ENCODE measurements at places on chromosomes 16 and 17.
A peak's percentile ranks its signal among the peaks of the same experiment; 100 is the strongest.

DNA sequence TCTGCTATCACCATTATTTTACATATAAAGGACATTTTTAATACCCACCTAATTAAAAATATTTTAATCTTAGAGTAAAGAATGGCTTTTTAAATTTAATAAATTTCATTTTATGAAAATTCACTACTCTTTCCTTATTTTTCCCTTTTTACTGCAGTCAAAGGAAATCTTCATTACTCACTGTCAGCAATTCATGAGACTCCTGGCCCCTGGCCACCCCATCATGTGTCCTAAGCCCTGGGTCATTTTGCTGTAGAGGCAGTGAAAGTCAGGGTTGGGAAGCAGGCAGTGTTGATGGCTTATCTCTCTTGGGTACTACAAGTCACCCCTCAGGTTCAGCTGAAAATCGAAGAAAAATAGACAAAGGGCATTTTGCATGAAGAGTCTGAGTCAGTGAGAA is 468.6 kb upstream of the CCL2 start:
- DNase-seq = no peak

GRCh38 chr17:3506054-3506453 is 30.3 kb downstream of the ASPA start:
- no peak for DNase-seq

- no peak for DNase-seq
These were observed 53.4 kb downstream of the GAS7 start for GRCh38 chr17:10144982-10145381.

DNA sequence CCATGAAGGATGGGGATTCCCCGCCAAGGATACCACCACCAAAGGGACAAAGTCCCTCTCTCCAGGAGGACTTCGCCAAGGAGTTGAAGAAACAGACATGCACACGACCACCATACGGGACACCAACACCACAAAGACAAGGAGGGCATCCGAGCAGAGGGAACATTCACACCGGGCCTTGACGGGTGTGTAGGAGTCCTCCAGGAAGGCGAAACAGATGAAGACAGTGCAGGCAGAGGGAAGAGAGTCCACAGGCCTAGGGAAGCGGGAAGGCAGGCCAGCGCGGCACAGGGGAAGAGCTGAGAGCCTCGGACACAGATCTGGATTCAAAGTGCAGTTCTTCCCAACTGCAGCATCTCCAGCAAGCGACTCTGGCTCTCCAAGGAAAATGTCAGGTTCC is 10.8 kb downstream of the COTL1 start:
- no peak for DNase-seq

- no peak for DNase-seq
These were observed 48.3 kb upstream of the C17orf78 start for GRCh38 chr17:37327341-37328090.

- peak; percentile 50 for DNase-seq
These were observed 50.3 kb downstream of the KSR1 start for GRCh38 chr17:27506348-27507218.

DNA sequence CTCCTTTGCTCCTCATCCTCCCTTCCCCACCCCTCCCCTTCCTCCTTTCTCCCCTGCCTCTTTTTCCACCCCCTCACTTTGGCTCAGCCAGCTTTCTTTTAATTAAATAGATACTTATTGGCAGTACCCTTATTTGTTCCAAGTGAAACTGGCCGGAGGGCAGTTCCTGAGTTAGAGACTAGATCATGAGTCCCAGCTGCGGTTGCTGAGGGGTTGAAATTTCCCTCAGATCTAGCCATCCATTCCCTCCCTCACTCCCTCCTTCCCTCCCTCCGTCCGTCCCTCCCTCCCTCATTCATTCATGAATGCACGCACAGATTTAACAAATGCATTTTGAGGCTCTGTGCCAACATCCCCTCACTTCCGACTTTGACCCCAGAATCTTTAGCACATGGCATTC is 519.2 kb upstream of the EEF2KMT start:
- DNase-seq = no peak

DNA sequence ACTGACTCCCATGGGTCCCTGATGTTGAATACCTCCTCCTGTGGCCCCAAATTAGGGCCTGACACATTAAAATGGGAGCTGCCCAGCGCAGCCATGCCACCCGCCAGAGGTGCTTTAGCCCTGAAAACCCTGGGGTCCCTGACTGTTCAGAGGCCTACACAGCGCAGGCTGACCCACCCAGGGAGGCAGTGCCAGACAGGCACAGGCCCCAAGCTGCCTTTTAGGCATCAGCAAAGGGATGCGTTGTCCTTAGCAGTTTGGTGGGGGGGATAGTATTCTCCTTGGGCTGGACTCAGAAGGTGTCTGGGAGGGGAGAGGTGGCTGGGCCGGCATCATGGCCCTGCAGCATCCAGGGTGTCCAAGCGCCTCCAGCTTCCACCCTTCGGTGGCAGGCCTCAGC is 1.4 kb downstream of the RAPGEFL1 start:
- DNase-seq = no peak

DNA sequence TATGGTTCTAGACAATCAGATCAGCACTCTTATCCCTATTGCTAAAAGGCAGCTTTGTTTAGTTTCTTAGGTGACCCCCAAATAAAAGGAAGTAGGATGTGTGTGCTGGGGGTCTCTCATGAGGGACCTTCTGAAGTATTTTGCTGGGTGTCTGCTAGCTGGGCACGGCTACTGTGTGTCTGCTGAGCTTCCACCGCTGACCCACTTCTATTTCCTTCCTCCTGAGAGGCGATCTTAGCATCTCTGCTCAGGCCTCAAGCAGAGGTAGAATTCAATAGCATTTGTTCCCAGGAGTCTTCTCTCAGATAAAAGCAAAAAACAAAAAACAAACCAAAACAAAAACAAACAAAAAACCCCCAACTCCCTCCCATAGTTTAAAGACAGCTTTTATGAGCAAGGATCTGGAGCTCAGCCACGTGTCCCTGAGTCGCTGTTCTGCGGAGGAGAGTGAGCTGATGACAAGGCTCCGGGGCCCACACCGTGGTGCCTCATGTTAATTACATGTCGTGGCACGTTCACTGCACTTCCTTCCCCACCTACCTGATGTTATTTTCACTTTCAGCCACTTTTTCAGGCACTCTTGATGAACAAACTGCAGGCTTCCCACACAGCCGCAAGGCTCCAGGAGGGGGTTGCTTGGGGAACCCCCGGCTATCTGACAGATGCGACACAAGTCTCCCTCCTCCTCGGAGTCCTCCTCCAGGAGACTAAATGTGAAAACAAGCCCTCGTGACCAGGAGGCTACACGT is 83.5 kb downstream of the MARCHF10 start:
- DNase-seq = no peak

DNA sequence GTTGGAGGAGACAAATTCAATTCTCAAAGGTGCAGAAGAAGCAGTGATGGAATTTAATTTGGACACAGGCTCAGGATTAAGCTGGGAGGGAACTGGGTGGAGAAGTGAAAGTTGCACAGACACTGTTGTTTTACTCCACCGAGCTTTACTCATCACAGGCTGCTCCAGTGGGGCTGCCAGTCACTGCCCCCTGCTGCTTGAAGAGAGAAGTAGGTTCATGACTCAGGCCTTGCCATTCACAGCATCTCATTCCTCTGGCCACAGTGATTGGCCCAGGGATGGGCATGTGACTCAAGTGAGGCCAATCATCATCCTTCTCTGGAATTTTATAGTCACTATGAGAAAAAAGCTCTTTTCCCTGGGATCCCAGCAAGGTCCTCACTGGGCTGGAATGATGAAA is 11.8 kb downstream of the GNAO1 start:
- peak; percentile 75 for DNase-seq

DNA sequence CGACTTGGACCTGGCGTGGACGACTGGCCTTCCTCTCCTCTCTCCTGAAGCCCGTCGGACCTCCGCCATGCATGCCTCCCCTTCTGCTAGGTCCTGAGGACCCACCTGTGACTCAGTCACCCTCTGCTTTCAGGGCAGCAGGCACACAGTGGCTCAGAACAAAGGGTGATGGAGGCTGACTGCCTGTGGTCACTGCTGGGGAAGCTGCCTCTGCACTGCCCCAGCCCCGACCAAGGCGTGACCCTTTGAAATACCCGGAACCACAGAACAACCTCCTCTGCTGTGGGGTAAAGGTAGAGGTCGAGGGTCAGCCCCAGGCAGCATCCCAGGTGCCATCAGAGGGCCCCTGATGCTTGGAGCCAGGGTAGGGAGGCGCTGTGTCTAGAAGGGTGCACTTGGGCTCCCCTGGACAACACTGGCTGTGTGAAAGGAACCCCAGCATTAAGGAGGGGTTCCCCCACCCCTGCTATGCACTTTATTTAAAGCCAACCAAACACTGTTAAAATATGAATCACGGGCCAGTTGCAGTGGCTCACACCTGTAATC is 12.5 kb upstream of the SLC4A1 start:
- no peak for DNase-seq

DNA sequence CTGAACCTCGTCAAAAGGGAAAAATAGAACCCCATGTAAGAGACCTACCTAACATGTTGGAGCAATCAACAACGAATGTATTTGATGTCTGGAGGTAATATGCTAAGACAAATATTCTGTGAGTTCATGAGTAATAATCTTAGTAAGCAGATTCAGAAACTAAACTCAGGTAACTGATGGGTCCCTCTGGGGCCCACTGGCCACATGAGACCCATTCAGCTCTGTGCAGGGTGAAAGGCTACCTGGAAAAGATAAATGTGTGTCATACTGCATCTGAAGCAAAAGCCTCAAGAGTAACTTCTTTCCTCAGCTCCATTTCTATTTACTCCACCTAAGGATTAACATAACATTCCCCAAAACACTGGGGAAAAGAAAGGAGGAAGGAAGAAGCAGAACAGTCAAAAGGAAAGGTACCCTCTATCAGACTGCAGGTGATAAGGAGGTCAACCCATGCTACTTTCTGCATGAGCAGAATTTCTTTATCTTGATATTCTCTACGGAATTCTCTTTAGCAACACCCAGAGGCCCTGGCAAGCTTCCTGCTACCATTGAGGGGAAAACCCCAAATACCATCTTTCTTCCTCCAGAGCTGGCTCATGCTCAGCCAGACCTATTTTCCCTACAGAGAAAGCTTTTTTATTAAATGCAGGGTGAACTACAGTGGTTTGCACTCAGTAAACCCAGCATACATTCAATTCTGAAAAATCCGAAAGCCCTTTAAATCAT is 37.7 kb upstream of the ABCA6 start:
- DNase-seq = peak; percentile 15

GRCh38 chr16:56625943-56626654 is 518 bp downstream of the MT1E start:
- no peak for DNase-seq

GRCh38 chr16:20928774-20929411 is 28.3 kb downstream of the LYRM1 start:
- no peak for DNase-seq

GRCh38 chr17:14622615-14623101 is 321.8 kb downstream of the HS3ST3B1 start:
- peak; percentile 57 for DNase-seq

GRCh38 chr17:75625813-75626486 is 7.3 kb upstream of the SMIM5 start:
- peak; percentile 44 for DNase-seq

- DNase-seq = no peak
These were observed 65.8 kb downstream of the TBC1D16 start for GRCh38 chr17:79969906-79970305.

- no peak for DNase-seq
These were observed 157.5 kb upstream of the SOX9 start for GRCh38 chr17:71963351-71963750.

DNA sequence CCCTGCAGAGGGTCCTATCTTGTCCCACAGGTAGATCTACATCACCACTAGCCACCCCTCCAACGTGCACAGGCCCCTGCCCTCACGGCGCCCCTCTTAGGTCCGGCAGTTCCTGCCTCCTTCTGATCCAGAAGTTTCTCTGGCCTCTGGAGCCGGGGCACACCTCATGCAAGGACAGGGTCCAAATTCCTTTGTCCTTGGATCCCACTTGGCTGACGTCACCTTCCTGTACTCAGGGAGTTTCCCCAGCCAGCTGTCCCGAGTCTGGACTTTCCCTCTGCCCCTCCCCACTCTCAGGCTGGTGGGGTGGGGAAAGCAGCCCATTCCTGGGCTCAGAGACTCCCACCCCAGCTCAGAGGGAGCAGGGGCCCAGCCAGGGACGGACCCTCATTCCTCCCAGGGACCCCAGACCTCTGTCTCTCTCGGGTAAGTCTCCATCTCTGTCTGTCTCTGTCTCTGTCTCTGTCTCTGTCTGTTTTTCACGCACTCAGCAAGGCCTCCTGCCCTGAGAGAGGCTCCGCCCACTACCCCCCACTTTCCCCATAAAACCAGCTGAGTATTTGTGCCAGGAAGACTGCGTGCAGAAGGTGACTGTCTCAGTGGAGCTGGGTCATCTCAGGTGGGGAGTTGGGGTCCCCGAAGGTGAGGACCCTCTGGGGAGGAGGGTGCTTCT is at the start of gene IL32:
Gene IL32 (plus strand): TSS at position 572 of the 673 bp plus-strand sequence. CDS start 172 bp downstream, outside the sequence.
- no peak for DNase-seq

- DNase-seq = no peak
These were observed 24.7 kb downstream of the GDE1 start for GRCh38 chr16:19497176-19497575.

GRCh38 chr17:22512997-22513538 is 820.7 kb downstream of the KCNJ18 start:
- DNase-seq = peak; percentile 53

DNA sequence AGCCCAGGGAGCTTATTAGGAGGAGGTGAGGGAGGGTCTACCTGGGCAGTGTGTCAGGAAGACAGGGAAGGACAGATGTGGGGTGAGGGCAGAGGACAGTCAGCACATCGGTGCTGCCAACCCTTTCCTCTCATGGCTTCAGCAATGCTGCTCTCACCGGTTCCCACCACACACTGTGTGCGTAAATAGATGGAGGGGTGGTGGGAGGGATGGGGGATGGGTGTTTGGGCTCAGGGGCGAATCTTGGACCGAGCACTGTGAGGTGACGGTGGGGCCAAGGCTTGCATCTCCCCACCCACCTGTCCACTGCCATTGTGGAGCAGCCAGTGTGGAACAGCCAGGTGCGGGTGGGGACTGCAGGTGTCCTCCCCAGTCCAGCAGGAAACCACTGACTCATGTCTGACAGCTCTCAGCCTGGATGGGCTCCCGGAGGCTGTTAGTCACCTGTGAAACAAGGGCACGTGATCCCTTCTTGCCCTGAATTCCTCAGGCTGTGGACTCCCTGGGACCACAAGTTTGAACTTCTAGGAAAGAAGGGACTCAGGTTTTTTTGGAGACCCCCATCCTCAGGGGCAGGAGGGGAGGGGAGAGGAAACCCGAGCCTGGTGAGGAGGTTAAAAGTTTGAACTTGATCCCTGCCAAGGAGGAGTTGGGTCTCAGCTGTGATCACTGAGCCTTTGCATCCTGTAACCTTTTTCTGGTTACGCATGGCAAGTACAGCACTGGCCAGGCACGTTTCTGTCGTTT is 42.7 kb upstream of the SMPD3 start:
- no peak for DNase-seq

DNA sequence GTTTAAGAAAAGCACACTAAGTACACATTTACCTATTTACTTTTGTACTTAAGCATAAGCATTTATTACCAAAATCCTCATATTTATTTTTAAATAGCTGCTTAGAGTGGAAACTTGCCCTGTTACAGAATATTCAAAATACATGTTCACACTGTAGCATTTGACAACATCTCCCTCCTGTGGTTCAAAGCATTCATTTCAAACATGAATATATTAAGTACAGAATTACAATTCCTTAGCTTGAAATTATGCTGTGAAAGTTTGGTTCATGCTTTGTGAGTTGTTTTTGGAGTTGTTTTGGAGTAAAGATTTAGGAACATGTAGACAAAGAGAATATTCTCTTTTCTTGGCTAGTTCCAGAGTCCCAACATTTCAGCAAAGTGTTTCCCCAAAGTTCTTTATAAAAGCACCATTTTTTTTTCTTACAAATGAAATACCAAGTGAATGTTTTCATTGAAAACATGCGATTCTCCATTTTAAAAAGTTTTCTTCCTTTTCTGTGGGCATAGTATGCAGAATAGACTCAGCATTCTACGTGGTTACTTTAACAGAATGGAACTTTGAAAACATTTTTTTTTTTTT is 33.2 kb downstream of the TUBD1 start:
- DNase-seq = peak; percentile 64

All from NB4 (cell line).